ENCODE measurements at places on chromosomes 7 and 10.
A peak's percentile ranks its signal among the peaks of the same experiment; 100 is the strongest.

DNA sequence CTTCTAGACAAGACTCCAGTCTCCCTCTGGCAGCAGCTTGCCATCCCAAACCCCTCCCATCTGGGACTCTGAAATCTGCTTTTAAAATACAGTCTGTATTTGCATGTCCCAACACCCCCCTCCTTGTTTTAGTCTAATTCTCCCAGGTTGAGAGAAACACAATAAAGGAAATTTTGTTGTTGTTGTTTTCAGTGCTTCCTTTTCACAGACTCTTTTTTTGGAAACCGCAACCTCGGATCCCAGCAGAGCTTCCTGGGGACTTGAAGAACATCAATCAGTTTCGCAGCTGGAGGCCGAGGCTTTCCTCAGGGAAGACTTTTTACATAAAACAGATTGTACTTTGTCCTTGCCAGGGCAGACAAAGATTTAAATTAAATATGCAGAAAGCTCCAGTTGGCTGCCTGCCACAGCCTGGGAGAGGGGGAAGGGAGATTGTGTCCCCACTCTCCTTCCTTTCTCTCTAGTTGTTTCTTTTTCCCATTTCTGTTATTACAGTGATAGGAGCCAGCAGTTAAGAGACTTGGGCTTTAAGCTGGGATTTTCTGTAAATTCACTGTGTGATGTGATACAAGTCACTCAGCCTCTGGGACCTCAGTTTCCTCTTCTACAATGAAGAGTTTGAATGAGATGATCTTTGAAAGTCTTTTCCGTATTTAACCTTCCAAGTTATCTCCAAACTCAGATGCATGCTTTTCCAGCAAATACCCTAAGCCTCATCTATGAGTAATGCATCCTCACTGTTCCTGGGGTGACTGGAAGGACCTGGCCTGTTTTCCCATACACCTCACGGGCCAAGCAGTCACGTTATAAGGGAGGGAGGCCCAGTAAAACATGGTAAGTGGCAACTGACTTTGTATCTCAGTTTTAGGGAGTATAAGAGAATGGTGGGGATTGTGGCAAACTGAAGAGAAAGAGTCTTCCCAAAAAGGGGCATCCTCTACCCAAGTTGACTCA, 192.3 kb downstream of the REEP3 start:
- DNase-seq, result peak; percentile 20

GRCh38 chr7:106679153-106679931, 18.4 kb upstream of the CCDC71L start:
- no peak for DNase-seq

- no peak for DNase-seq
These were observed 156.4 kb upstream of the MDFIC start for GRCh38 chr7:114765331-114766040.

DNA sequence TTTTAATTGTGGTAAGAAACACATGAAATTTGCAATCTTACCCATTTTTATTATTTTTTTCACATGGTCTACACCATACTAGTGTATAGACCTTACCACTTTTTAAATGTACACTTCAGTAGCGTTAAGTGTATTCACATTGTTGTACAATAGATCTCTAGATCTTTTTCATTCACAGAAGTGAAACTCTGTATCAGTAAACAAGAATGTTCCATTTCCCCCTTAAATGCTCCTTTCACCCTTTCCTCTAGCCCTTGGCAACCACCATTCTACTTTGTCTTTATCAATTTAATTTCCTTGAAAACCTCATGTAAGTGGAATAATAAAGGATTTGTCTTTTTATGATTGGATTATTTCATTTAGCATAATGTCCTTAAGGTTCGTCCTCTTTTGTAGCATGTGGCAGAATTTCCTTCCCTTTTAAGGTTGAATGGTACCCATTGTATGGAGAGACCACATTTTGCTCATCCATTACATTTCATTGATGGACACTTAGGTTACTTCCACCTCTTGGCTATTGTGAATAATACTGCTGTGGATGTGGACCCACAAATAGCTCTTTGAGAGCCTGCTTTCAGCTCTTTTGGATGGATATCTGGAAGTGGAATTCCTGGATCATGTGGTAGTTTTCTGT, 45.7 kb downstream of the SNX10 start:
- DNase-seq, result no peak

DNA sequence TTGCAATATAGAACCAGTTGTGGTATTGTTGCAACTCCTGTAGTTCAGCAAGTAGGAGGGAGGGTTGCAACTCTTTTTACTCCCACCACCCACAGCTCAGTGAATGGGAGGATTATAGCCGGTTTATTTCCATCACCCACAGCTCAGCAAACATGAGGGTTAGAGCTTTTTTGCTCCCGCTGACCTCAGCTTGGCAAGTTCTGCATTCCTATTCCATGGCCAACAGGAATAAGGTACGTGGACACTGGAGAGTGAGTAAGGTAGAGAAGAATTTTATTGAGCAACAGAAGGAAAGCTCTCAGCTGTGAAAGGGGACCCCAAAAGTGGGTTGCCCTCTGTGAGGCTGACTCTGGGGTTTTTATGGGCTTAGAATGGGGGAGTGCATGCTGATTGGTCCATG, 167.1 kb upstream of the SMIM30 start:
- no peak for DNase-seq

- DNase-seq, result no peak
These were observed 31.1 kb downstream of the SLC26A4 start for GRCh38 chr7:107691716-107692115.

- DNase-seq, result no peak
These were observed 51.2 kb downstream of the KIF5B start for GRCh38 chr10:32005050-32005449.

DNA sequence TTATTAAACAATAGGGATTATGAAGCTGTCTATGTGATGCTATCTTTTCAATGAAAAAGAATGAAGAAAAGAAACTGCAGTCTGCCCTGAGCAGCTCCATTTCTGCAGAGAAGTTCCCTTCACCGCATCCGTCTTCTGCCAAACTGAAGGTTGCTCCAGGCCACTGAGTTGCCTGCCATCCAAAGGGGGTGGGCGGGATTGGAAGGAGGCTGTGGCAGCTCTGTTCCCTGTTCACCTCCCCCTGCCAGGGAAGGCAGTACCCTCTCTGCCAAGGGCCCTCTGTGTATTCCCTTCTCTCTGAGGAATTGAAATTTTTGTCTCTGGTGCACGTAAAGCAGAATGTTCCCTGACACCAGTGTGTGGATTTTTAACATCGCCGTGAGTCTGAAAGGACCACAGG, 243.1 kb upstream of the GHITM start:
- no peak for DNase-seq

- no peak for DNase-seq
These were observed 49.2 kb upstream of the SHH start for GRCh38 chr7:155861480-155861868.

- peak; percentile 71 for DNase-seq
These were observed 7.5 kb upstream of the EBF3 start for GRCh38 chr10:129971381-129972144.

GRCh38 chr10:12909836-12910185, 91.7 kb downstream of the CCDC3 start:
- no peak for DNase-seq

GRCh38 chr10:124011464-124011863, 81.9 kb downstream of the CHST15 start:
- DNase-seq, result no peak

DNA sequence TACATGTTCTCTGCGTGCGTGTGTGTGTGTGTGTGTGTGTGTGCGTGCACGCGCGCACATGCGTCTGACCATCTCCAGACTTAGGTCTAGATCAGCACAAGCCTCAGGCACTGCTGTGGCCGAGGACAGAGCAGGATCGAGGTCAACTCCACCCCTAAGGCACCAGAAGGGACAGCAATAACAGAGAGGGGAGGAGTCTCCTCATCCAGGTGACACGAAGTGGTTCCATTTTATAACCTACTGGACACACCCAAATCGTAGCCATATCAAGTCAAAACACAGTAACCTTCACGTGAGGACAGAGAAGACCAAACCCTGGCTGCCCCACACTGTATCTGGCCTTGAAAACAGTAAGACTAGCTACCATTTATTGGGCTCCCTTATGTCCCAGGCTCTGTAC, 224.1 kb downstream of the FGFR2 start:
- DNase-seq, result no peak

GRCh38 chr7:46811529-46811928, 770.4 kb downstream of the TNS3 start:
- DNase-seq, result no peak

- no peak for DNase-seq
These were observed 9.0 kb downstream of the LSM5 start for GRCh38 chr7:32481176-32481575.

DNA sequence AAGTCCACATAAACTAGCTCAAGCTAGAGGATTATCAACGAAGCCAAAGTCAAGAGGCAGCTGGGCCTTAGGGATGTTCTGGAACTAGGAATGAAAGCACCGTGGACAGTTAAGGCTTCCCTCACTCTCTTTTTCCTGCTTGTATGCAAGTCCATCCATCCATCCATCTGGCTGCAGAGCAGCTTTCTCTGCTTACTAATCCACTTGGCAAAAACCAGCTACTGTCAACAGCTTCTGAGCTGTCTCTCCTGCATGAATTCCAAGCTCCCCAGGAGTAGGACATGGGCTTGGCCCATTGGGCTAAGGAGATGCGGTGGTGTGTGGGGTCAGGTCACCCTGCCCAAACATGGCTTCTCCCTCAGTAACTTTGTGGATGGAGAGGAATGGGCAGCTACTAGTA, 66.2 kb downstream of the NAMPT start:
- no peak for DNase-seq

DNA sequence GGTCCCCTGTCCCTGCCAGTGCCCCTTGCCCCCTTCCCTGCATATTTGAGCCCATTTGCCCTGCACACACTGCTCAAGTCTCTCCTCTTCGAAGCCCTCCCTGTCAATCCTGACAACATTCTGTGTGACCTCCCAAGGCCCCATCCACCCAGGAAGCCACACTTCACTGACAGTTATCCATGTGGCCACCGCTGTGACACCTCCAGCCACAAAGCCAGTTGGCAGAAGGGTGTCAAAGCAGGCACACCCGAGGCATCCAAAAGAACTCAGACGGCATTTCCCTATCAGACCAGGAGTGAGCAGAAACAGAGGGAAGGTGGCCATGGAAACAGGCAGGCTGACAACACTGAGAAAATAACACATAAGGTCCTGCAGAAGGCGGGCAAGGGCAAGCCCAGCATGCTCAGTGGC, 4.6 kb downstream of the POLM start:
- DNase-seq, result no peak

- DNase-seq, result no peak
These were observed 924.5 kb upstream of the MBL2 start for GRCh38 chr10:53697038-53697437.

All from neuronal stem cell (in vitro differentiated cells).